NCI-H460 (cell line): ENCODE measurements at places on chromosomes 12 and 14.

DNA sequence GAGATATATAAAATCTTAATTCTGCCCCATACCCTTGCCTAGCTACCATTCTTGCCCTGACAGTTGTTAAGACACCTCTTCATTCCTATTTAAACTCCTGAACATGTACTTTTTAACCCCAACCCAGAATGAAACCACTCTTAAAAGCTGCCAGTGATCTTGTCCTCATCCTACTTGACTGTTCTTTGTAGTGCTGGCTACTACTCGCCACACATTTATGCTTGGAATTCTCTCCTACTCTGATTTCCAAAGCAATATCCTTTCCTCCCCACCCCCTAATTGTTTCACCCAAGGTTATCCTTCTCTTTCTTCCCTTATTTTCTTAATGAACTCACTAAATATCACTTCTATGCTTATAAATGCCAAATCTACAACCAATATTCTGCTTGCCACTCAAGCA lies 4.1 kb downstream of the NFYB start:
- DNase-seq = no peak

- no peak for DNase-seq
Measured at GRCh38 chr14:79514700-79515099, 696.6 kb downstream of the DIO2 start.

DNA sequence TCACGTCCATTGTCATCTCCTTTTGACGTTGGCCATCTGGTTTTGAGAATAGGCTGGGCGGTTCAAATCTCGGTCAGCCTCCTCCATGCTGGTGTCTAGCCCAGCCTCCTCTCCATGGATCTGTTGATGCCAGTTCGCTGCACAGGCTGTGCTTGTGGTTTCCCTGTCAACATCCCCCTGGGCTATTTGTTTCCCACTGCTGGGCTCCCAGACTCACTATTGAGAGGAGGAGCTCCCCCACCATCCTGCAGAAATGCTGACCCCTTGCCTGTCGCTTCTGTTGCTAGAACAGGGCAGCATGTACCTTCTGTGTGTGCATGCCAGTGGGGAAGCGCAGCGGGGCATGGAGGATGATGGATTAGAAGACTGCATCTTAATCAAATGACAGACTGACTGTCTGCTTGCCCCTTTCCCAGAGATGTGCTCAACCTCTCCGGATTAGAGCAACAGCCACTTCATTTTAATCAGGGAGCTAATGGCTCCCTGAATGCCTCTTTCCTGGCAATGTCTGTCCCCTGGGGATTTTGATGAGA lies 170.5 kb downstream of the TSPAN9 start:
- DNase-seq = no peak

GRCh38 chr12:76943008-76943407 lies 64.2 kb upstream of the CSRP2 start:
- no peak for DNase-seq

DNA sequence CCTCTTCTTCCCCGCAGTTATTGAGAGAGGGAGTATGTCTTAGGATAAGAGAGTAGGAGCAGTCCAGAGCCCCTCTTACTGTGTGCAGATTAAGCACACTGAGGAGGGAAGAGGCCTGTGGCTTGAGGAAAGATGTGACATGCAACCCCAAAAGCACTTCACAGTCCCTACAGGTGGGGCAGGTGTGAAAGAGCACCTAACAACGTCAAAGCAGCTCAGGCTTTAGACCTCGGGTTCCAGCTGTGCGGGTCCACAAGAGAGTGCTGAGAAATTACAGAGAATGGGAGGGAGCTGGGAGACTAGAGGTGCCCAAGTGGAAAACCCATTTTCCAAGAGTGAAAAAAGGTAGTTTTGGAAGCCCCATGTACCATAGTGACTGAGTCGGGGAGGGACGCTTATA lies 127.6 kb downstream of the SLC25A47 start:
- DNase-seq = no peak

GRCh38 chr12:104171785-104172569 lies 34.0 kb upstream of the NFYB start:
- no peak for DNase-seq

- DNase-seq = no peak
Measured at GRCh38 chr12:124301084-124301654, 6.3 kb downstream of the RFLNA start.

DNA sequence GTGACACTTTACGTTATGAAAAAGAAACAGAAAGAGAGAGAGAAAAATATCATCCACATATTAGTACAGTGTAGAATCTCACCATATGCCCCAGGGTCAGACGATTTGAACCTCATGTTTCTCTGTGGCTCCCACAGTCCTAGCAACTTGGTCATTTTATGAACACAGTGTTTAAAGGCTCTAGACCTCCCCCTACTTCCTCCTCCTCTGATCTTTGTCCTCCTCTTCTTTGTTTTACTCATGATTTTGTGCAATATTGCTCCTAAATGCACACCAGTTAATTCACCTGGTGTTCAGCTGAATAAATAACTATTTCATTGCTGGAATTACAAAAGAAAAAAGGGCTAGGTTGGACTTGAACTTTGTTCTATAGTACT lies 18.2 kb downstream of the GLT1D1 start:
- DNase-seq = no peak

- DNase-seq = no peak
Measured at GRCh38 chr12:234019-234418, 20.1 kb upstream of the SLC6A12 start.

DNA sequence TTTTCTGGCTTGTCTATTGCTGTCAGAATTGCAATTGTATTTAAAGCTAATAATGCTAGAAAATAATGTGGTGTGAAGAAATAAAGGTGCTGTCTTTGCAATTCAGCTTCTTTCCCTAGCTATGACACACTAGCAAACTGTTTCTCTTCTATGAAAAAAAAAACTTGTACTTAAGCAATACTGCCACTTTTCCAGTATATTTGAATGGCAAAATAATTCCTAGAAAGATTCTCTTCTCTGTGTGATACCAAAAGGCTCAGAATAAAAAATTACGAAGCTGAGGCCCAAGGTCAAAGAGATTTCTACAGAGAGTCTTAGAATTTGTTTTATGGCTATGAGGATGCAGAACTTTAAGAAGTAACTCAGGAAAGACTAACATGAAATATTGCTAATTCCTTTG lies 235.5 kb downstream of the ADAMTS20 start:
- DNase-seq = no peak

GRCh38 chr14:105005929-105006830 lies 14.7 kb downstream of the CDCA4 start:
- no peak for DNase-seq

- DNase-seq = no peak
Measured at GRCh38 chr14:23443881-23444280, 8.4 kb upstream of the MYH7 start.

GRCh38 chr14:68981139-68981538 lies 2.0 kb upstream of the ACTN1 start:
- DNase-seq = no peak
